Heart right ventricle (tissue), 16 donors: ENCODE measurements at places on chromosomes 1 and 21.

DNA sequence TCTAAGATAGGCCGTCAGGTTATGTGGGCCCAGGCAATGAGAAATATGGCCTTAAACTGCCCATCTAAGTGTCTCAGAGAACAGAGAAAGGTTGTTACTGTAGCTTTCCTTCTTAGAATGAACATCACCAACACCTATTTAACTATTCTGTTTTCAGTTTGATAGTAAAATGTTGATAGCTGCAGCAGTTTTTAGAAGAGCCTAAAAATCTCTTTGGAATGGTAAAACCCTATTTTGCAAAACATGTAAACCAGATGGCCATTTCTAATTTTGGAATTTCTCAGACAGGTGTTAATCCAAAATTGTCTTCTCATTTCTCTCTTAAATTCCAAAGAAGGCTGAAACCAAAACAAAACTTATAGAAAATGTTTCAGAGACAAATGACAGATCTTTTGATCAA lies 57.5 kb downstream of the DIPK1A start:
- DNase-seq = no peak

DNA sequence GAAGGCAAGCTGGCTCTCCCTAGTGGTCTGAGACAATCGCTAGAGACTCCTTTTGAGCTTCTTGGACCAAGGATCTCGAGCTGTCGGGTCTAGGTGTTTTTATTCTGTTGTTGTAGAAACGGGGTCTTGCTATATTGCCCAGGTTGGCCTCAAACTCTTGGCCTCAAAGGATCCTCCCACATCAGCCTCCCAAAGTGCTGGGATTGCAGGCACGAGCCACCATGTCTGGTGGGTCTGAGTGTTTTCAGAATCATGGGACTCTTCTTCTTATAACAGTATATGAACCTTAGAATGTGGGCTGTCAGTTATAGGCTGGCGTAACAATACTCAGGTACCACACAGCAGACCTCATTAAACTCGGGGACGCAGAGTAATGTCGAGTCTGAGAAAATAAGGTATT lies 33.1 kb downstream of the DNAJC11 start:
- no peak for DNase-seq

DNA sequence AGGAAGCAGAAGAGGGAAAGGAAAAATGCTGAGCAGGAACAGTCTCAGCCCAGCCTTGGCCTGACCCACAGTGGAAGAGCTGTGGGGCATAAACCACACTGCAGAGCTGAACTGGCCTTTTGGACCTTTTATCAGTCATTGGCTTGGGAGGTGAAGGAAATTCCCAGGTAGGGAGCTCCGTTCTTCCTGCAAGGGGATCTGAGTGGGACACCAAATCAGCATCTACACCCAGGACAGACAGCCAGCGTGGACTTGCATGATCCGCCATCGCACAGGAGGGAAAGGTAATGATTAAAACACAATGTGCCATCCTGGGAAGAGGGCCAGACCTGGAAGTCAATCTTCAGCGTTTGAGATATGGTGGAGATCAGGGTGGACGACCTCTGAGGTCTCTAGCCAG lies 1.2 kb upstream of the MTFR1L start:
- DNase-seq = no peak

DNA sequence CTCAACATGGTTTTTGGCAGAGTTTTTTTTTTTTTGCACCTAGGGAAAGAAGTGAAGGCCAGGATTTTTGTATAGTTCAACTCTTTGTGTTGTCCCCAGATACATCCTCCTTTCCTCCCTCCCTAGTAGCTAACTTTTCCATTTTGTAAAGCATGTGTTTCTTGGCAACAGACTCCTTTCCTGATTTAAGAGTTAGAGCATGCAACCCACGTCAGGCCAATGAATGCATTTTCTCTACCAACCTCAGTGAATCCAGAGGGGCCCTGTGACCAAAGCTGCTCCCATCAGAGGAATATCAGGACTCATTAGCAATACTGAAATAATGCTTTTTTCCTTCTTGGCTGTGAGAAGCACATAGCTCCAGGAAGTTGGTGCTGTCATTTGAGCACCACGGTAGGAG lies 287.2 kb downstream of the LMO4 start:
- no peak for DNase-seq

GRCh38 chr1:226776975-226777374 lies 37.9 kb upstream of the ITPKB start:
- DNase-seq = no peak

GRCh38 chr1:169733924-169734323 lies at the start of gene SELE:
Gene SELE, minus strand, starts transcription at chr1:169734079. Its CDS starts 467 bp downstream, at chr1:169733612.
- no peak for DNase-seq

- DNase-seq = no peak
Measured at GRCh38 chr1:14899686-14900085, 253.9 kb upstream of the TMEM51 start.

- DNase-seq = no peak
Measured at GRCh38 chr1:186424539-186424938, 36.4 kb downstream of the PDC start.

DNA sequence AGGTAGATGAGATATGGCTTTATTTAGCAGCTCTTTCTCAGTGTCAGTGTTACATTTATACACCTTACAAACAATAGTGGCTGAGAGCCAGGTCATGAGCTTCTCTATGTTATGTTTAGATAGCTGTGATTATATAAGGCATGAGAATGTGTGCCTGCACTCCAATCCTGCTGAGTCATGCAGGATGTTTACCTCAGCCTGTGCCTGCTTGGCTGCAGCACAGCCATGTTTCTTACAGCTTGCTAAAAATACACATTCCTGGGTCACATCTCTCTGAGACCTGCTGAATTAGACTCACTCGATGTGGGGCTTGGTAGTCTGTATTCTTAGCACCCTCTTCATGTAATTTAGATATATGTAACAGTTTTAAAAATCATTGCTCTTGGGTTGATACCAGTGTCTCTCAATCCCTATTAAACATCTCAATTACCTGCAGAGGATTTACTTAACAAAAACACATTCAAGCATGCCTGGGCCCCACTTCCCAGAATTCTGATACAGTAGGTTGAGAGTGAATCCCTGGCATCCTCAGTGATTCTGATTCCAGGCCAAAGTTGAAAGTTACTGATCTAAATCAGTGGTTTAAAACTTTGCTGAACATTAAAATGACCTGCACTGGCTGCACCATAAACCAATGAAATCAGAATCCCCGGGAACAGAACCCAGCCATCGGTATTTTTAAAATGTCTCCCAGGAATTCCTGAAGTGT lies 107.5 kb downstream of the GDAP2 start:
- DNase-seq = no peak

DNA sequence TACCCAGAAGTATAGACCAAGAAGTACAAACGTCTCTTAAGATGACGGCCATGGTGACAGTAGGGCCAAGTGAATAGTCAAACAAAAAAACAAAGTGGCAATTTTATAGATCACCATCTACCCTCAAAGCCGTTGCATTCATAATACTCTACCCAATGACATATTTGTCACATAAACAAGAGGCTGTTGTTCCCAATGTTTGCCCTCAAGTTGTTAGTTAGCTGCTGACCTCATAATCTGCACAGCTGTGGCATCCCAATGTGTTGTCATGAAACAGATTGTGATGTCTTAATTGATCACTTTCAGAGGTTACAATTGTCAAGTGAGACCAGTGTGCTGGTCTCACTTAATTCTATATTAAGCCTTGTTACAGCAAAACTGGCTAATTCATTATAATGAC lies 333.8 kb downstream of the ST6GALNAC3 start:
- DNase-seq = no peak

GRCh38 chr1:53902235-53903138 lies 8.5 kb downstream of the DIO1 start:
- no peak for DNase-seq

DNA sequence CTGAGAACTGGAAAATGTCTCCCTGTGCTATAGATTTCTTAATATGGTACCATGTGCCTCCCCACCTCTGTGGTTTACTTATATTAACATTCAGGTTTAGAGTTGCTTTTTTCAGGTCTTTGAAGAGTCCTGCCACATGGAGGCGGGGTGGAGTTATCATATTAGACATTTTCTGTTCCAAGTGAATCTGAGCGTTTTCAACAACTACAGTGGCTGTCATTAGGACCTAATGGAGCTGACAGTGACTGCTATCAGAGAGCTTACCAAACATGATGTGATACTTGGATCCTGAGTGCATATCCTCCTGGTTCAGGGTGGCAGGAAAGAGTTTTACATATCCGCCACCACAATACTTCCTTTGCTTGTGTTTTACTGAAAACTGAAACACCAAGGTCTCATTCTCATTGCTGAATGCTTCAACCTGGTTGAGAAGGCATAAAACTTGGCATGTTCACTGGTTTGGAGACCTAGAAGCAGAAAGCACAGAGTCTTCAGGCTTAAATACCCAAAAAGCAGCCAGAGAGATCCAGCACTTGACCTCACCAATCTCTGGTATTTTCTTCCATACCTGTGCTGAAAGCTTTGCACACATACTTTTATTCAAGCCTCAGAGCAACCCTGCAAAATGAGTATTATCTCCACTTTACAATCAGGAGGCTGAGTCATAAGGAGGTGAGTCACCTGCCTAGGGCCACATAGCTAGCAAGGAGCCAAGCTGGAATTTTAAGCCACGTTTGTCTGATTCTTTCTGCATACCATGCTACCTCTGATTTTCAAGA lies 47.4 kb upstream of the OSBPL9 start:
- DNase-seq = no peak

- DNase-seq = no peak
Measured at GRCh38 chr1:73755649-73756048, 442.3 kb downstream of the LRRIQ3 start.

DNA sequence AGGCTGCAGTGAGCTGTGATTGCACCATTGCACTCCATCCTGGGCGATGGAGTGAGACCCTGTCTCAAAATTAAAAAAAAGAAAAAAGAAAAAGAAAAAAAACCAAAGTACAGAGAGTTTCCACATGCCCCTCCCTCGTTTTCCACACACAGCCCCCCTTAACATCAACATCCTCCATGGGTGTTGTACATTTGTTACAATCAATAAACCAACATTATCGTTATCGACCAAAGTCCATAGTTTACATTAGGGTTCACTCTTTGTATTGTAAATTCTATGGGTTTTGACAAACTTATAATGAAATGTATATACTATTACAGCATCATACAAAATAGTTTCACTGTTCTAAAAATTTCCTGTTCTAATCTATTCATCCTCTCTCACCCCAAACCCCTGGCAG lies 15.9 kb upstream of the TINAGL1 start:
- DNase-seq = no peak

DNA sequence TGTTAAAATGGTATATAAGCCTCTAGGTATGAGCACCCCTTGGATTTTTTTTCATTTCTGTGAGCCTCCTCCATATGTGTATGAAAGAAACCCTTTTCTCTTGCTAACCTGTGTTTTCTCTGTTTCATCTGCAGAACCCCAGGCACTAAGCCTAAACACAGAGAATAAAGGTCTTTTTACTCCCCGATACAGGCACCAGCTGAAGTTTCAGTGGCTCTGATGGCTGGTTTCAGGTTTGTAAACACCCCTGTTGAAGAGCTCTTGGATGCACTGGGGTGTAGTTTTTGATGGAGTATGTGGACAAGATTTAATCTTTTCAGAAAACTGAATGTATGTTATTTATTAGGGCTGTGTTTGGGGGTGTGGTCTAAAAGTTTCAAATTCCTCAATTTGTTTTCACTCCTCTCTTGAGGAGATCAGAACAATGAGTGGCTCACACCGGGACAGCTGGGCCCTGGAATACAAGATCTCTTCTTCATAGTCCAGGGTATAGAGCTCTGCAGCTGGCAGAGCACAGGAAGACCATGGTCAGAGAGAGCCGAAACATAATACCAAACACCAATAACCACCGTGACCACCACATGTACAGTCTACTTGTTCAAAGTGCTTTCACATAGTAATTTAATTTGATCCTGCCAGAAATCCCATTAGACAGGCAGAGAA lies 50.2 kb upstream of the VTCN1 start:
- no peak for DNase-seq

- DNase-seq = no peak
Measured at GRCh38 chr1:179529482-179530195, 46.1 kb downstream of the NPHS2 start.

GRCh38 chr21:21715266-21715969 lies 717.2 kb downstream of the NCAM2 start:
- DNase-seq = no peak

DNA sequence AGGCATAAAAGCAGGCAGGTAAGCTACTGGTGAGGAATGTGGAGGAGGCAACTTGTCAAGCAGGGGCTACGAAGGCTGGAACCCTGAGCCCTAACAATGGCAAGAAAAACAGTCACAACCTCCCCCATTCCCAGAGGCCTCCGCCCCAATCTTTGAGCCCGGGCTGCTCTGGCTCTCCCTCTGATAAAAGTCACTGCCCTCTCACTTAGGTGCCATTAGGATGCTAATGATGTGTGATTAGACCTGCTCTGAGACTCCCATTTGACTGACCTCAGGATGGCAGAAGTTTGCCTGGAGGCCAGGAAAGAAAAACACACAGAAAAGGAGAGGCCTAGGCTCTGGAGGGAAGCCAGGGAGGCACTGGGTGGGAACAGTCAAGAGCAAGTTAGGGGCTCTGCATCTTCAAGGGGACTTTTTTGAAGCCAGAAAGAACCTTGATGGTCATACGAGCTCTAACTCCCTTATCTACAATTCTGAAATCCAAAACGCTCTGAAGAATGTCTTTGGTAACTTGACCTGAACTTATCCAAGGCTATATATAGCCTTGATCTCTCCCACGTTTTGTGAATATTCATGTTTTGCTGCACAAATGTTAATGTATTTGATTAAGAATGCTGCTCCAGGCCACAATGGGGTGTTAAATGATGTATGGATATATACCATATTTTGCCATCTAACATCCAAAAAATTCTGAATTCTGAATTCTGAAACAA lies 98.9 kb downstream of the TRABD2B start:
- no peak for DNase-seq

GRCh38 chr21:26972192-26972591 lies 5.3 kb upstream of the ADAMTS5 start:
- DNase-seq = no peak

DNA sequence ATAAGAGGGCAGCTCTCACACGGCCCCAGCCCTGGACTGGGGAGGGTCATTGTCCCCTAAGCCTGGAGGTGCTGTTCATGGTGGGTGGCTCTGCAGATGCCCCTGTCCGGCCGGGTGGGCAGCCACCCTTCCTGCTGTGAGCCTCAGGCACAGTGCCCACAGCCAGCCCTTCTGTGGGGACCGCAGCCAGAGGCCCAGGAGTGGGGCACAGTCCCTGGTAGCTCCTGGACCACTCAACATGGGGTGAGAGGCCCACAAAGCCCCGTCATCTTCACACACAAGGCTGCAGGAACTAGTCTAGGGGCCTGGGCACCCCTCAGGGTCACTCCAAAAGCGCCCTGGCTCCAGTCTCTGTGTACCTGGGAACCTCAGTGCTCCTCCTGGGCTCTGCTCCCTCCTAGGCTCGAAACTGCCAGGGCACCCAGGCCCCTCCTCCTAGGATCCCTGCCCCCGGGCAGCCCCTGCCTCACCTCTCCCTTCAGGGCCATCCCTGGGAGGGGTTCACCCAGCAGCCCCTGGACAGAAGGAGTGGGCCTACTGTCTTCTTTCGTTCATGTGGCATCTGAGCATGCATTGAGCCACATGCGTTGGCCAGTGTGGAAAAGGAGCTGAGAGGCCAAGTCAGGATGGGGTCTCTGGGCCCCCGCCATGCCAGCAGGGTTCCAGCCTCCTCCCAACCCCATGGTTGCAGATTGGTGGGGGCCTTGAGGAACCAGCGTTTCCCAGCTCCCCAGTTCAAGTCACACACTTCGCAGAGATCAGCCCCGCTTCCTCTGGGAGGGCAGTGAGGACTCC lies 43.0 kb downstream of the WNT9A start:
- DNase-seq = peak; percentile 7

GRCh38 chr1:159857889-159858288 lies 4.6 kb downstream of the VSIG8 start:
- DNase-seq = no peak

GRCh38 chr1:65412256-65412983 lies 8.0 kb upstream of the LEPR start:
- no peak for DNase-seq

GRCh38 chr21:14095056-14095455 lies 115.7 kb downstream of the LIPI start:
- no peak for DNase-seq
